Stimulated activated CD4-positive, alpha-beta T cell treated with anti-CD3 and anti-CD28 coated beads, Interleukin-4, amount 100 ng/mL, for 4 hours (primary cell): ENCODE measurements at places on chromosomes 3 and 15.

GRCh38 chr3:43994657-43995546, 246.8 kb upstream of the TOPAZ1 start:
- DNase-seq: peak; percentile 17

DNA sequence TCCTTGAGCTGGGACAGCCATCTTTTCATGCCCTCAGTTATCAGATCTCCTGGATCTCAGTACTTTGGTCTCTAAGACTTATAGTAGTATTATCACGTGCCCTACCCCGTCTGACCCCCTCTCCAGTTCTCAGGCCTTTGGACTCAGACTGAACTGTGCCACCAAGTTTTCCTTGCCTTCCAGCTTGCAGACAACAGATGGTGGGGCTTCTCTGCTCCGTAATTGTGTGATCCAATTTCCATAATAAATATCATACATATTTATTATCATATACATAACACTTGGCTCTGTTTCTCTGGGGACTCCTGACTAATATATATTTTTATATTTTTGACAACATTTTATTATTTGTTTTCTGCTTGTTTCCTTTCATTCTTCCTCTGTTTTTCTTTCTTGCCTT, 458.8 kb upstream of the SEMA6D start:
- DNase-seq: no peak

DNA sequence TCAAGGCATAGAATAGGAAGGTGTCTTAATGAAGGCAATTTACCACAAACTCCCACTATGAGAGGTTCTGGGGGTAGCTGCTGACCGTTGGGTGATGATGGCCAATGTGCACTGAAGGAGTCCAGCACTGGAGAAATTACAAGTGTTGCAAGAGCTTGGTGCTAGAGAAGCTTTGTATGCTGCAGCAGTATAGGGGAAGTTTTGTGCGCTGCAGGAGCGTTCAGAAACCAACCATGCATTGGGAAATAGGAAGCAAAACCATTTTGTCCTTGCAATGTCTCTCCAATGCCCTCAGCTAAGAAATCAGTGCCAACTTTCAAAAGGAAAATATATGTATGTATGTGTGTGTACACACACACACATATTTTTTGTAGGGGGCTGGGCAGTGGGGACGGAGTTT, 441.6 kb upstream of the NAALADL2 start:
- no peak for DNase-seq

- DNase-seq: no peak
These were observed 64.5 kb downstream of the POLQ start for GRCh38 chr3:121481106-121481880.

DNA sequence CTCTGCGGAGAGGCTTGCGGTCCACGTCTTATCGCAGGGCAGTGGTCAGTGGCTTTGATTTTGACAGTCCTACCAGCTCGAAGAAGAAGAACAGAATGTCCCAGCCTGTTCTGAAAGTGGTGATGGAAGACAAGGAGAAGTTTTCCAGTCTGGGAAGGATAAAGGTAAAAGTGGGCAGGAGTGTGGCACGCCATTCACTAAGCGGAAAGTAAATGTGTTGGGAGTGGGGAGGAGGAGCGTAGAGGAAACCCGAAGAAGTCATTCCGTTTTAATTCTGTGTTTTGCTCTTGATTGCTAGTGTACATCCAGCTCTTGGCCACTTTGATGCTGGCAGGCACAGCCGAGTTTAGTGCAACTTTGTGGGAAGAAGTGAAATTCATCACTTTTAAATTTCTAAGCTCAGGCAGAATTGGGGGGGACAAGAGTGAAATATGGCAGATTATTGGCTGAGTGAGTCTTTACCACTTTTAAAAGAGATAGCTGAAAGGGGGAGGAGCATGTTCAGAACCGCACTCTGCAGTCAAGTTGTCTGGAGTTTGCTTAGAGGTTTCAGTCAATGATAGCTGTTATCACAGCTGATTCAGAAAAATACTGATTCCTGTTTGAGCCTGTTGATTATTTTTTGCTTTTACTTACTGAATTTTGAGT, 1.8 kb downstream of the ARHGEF26 start:
- no peak for DNase-seq

GRCh38 chr3:155219106-155219505, 74.4 kb downstream of the STRIT1 start:
- no peak for DNase-seq

- no peak for DNase-seq
These were observed 1.9 kb upstream of the THBS1 start for GRCh38 chr15:39578851-39579486.

DNA sequence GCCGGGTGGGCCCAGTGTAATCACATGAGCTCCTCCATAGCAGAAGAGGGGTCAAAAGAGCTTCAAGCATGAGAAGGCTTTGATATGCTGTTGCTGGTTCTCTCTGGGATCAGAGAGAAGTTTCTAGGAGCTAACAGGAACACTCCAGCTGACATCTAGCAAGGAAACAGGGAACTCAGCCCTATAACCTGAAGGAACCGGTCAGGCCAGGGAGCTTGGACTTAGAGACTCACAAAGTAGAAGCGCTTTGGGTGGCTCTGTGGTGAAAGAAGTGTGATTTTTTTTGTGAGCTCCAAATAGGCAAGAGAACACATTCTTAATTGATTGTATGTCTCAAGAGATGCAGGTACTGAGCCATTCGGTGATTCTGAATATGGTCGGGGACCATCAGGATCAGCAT, 26.2 kb upstream of the EPHB1 start:
- no peak for DNase-seq

DNA sequence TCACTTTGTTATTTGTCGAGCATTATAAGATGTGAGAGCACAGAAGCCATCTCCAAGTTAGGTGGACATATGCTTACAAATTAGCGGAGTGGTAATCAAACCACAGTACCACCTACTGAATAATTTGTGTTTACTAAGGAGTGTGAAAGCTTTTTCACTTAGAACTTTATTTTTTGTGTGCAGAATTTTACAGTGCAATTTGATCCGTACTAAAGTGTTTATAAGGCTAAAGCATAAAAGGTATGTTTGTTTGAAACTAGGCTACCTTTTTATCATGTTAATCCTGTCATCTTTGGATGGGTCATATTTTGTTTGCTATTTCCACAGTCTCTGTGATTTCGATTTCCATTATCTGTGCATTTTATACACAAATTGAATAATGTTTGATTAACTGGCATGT, 37.5 kb downstream of the MAP2K5 start:
- DNase-seq: no peak

DNA sequence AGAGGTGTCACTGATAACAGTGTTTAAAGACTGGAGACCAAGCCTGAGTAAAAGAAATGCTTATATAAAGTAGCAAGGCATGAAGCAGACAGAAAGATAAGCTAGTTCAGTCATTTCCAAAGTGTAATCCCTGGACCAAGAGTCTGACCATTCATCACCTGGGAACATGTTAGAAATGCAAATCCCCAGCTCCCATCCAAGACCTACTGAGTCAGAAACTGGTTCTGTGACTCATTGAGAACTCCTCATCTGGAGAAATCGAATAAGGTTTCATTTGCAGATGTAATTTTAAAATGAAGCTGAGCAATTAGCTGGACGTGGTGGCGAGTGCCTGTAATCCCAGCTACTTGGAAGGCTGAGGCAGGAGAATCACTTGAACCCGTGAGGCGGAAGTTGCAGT, 473.9 kb upstream of the UBE2E2 start:
- DNase-seq: no peak

DNA sequence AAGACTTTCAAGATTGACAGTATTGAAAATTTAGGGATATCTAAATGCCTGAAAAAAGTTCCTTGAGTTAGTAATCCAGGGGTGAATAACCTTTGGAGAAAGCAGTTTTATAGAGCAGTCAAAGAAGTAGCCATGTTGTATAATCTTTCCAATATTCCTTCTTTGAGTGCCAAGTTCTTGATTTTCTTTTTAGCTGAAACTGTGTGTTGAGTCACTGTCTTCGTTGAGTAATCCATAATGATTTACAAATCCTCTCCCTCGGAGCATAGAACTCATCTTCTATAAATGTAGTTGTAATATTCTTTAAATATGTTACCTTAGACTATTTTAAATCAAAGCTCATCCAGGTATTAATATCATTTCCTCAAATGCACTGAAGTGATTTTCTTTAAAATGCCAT, 135.2 kb downstream of the BBX start:
- DNase-seq: no peak

GRCh38 chr15:64824929-64825430, 467 bp downstream of the PIF1 start:
- no peak for DNase-seq

- no peak for DNase-seq
These were observed 86.4 kb downstream of the SYNPR start for GRCh38 chr3:63364495-63364894.

- DNase-seq: no peak
These were observed 95.0 kb upstream of the PLSCR4 start for GRCh38 chr3:146345900-146346299.

DNA sequence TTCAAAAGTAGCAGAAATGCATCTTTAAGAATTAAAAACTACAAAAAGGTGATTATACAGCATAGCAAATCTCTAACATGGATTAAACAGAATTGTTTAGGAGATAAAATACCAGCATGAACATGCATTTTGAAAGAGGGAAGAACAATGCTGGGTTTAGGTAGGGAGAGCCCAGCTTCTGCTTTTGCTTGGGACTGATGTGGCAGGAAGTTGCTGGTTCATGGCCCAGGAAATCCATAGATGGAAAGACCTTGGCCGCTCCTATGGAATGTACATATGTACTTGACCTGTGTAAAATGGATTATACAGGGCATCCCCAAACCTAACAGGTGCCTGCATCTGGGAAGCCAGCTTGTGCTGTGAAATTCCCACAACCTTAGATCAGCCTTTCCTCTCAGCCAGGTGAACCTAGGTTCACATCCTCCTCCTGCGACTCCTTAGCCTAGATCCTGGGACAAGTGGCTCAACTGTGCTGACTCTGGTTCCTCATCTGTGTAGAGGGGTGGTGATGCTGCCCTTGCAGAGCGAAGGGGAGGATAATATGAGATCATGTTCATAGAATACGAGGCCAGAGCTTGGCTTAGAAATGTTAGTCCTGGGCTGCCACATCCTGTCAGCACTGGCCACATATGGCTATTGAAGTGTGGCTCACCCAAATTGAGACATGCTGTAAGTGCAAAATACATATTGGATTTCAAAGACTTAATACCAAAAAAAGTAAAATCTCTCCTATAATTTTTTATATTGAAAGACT, 47.0 kb upstream of the PLXNA1 start:
- no peak for DNase-seq

DNA sequence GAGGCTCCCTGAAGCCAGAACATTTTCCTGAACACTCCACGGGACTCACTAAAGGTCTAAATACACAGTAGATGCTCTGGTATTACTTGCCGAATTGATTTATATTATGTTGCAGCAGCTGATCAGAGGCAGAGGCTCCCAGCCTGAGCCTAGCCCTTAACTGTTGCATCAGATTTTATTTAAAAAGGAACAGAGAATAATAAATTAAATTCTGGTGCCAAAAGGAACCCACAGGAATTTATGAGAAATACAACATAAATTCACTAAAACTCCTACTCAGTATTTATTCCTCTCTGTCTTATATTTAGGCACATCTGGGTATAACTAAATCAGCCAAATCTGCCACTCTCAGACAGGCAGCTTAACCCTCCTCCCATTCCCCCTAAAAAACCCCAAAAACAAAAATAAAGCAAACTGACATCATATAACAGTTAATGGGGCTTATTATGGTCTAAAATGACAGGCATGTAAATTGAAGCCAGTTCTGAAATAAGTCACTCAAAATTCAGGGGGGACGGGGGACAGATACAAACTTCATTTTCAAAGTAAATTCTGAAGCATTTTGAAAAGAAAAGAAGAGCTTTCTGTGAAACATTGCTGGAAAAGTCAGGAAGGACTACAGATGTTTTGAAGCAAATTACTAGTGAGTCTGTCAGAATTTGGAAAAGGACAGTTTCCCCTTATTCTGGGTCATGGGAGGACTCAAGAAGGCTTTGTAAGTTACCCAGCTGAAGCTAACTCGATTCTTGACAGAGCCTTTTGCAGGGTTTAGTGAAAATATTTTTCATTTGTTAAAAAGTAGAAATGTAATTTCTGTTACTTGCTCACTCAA, 53.8 kb upstream of the CORO2B start:
- DNase-seq: no peak

DNA sequence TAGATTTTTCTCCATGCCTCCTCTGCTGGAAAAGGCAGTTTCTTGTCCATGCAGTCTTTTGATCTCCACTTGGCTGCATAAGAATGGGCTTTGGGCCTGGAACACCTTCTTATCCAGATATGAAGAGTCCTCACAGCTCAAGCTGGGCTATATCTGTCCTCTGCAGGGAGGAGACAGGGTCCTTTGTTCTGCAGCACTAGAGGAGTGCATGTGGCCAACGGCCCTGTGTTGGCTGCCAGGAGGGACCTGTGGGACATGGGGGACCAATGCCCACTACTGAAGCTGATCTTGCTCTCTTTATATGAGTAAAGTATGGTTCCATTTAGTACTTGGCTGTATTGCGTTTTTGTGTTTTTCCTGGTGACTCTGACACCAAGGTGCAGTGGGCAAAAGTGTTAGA, 157.3 kb upstream of the ABI3BP start:
- DNase-seq: no peak

GRCh38 chr15:81331600-81331999, 7.7 kb upstream of the STARD5 start:
- DNase-seq: no peak

- no peak for DNase-seq
These were observed 3.1 kb upstream of the TWF2 start for GRCh38 chr3:52242039-52242438.

DNA sequence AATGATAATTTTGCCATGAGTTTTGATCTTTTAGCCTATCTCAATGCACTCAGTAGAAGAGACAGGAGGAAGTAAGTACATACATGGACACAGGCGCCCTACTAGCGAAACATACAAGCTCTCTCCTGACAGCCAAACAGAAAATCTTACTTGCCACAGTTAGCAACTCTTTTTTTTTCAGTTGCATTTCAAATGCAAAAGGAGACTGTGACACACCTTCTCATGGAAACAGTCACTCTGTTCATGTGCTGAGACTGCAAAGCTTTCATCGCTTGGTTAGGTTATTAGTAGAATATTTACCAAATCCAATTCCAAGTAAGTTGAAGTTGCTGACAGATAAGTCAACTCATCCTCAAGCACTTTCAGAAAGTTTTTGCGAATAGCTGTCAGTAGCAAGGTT, 223.3 kb downstream of the FOXP1 start:
- no peak for DNase-seq

DNA sequence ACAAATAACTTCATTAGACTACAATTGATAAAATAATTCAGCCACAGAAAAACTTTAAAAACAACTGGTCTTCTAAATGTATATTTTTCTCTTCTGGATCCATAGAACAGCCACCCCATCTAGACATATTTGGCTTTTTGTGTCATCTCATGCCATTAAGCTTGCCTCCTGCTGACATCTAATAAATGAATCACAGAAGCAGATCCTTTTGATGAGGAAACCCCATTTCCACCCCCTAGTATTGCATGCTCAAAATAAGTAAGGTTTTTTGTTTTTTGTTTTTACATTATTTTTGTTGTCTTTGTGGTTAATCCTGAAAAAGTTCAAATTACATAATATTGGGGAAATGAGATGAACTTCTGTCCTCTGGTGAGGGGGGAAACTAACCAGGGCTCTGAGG, 94.8 kb downstream of the DUT start:
- DNase-seq: no peak

GRCh38 chr15:92383519-92384324, 10.0 kb upstream of the ST8SIA2 start:
- peak; percentile 11 for DNase-seq
